ENCODE measurements at places on chromosomes 6 and 20.

DNA sequence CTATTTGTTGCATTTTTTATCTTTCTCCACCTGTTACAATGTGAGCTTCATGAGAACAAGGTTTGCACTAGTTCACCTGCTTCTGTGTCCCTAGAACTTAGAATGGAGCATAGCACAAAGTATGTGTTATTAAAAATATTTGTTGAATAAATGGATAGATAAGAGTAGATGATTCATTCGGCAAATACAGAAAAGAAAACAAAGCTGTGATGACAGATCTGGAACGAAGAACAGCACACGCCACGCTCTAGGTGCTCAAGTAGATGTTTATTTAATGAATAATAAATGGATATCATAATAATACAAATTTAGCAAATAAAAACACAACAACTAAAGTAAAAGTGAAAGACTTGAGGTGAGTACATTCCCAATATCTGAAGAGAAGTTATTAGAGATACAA is 273.1 kb downstream of the HAO1 start:
- DNase-seq, result no peak

DNA sequence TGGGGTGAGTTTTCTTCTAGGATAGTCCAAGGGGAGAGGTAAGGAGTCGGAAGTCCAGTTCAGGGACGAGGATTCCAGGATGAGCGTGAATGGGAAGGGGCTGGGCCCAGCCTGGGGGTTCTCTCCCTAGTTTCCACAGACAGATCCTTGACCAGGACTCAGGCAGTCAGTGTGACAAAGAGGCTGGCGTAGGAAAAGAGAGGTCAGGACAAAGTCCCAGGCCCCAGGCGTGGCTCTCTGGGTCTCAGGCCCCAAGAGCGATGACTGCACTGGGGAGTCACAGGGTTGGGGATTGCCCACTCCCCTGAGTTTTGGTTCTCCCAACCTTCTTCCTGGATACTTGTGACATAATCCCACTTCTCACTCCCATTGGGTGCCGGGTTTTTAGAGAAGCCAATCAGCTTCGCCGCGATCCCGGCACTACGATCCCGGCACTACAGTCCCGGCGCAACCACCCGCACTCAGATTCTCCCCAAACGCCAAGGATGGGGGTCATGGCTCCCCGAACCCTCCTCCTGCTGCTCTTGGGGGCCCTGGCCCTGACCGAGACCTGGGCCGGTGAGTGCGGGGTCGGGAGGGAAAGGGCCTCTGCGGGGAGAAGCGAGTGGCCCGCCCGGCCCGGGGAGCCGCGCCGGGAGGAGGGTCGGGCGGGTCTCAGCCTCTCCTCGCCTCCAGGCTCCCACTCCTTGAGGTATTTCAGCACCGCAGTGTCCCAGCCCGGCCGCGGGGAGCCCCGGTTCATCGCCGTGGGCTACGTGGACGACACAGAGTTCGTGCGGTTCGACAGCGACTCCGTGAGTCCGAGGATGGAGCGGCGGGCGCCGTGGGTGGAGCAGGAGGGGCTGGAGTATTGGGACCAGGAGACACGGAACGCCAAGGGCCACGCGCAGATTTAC is 46.2 kb upstream of the TRIM26 start:
- DNase-seq, result no peak

GRCh38 chr20:59403261-59403961 is 103.0 kb downstream of the EDN3 start:
- DNase-seq, result peak; percentile 22

DNA sequence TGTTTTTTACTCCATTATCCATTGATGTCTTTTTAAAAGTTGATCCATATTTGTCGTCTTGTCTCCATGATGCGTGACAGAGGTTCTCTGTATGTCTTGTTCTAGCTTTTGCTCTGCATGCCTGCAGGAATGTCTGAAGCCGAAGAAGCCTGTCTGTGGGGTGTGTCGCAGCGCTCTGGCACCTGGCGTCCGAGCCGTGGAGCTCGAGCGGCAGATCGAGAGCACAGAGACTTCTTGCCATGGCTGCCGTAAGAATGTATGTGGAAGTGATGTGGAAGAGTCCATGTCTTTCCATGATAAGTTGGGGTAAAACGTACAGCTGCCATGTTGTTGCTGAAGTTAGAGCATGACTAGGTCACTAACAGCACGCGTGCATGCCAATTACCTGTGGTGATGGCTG is 5.3 kb downstream of the RNF114 start:
- no peak for DNase-seq

GRCh38 chr6:31664790-31665500 is at the start of gene GPANK1:
GPANK1 (minus strand) TSS chr6:31664997; CDS start chr6:31664478, 519 bp downstream.
- peak; percentile 79 for DNase-seq

- no peak for DNase-seq
These were observed 12.7 kb downstream of the HECA start for GRCh38 chr6:139147628-139148027.

DNA sequence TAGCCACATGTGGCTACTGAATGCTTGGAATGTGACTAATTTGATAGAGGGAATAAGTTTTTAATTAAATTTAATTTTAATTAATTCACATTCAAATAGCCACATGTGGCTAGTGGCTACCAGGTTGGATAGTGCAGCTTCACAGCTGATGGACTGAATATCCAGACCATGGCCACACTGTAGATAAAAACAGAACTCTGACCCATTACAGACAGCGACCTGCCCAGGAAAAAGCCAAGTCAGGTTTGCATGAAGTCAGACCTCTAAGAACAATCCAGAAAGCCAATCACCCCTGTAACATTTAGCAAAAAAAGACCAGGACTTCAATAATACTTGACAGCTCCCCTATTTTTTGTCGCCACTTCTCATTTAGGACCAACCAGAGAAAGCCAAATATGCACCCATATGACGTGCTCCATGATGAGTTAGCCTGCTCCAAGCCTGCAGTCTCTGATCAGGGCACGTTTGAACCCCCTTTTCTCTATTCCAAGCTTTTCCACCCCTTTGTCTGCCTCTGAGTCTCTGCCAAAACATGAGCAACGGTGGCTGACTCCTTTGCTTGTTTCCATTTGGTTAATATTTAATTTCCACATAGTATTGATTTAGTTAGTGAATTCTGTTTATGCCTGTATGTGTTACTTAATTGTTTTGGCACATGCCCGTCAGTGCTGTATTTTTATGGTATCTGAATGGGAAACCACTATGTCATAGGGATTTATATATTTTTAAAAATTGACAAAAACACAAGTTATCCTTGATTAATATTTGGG is 636.3 kb downstream of the UTRN start:
- no peak for DNase-seq

DNA sequence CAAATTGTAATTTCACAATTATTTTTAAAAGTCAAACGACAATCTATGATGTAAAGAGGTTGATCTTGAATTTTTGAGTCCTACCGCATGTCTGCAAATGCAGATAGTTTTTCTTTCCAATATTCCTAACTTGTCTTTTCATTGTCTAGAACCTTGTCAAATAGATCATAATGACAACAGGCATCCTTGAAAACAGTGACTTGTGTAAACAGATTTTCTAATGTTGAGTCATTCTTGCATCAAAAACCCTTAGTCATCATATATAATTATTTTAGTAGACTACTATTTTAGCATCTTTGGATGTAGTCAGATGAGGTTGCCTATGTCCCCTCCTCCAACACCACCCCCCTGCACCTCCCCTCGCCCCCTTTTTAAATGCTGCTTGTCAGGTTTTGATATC is 43.8 kb downstream of the BMP6 start:
- no peak for DNase-seq

DNA sequence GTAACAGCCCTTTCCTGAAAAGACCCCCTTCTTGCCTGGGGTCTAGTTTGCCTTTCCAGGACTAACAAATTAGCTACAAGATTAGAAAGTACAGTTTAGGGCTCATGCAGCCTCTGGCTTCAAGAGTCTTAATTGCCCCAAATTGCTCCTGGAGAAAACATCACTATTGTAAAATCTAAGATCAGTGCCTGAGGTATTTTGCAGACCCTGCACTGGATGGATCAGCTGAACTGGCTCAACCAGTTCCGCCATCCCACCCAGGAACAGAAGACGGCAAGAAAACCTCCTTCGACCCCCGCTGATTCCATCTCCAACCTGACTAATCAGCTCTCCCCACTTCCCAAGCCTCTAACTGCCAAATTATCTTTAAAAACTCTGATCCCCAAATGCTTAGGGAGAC is 236.5 kb upstream of the KCNG1 start:
- no peak for DNase-seq

- DNase-seq, result no peak
These were observed 9.3 kb upstream of the NNAT start for GRCh38 chr20:37511610-37512275.

DNA sequence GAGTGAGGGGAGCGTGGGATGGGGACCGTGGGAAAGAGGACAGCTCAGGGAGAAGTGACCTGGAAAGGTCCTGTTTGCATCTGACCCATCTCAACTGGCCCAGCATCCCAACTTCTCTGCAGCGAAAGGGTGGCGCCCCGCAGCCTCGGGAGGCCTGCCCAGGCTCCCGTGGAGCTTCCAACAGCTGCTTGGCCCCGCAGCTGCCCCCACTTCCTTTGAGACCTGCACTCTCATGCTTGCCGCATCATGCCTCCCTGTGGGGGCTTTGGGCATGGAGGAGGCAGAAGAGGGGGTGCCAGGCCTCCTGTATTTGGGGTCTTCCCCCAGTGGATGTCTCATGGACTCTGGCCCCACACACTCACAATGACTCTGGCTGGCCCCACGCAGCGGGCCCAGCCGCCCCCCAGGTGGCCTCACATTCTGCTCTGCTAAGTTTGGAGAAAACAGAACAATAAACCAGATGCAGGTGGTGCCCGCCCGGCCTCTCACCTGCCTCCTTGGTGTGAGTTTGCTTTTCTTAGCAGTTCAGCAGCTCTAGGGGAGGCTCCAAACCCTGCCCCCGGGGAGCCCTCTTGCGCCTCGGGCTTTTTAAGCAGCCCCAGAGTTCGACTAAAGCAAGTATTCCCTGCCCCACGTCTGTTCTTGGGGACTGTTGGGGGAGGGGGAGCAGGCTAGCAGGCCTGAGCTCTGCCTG is 40.7 kb downstream of the CPXM1 start:
- DNase-seq, result no peak

- no peak for DNase-seq
These were observed 3.7 kb downstream of the BIRC7 start for GRCh38 chr20:63239431-63239830.

DNA sequence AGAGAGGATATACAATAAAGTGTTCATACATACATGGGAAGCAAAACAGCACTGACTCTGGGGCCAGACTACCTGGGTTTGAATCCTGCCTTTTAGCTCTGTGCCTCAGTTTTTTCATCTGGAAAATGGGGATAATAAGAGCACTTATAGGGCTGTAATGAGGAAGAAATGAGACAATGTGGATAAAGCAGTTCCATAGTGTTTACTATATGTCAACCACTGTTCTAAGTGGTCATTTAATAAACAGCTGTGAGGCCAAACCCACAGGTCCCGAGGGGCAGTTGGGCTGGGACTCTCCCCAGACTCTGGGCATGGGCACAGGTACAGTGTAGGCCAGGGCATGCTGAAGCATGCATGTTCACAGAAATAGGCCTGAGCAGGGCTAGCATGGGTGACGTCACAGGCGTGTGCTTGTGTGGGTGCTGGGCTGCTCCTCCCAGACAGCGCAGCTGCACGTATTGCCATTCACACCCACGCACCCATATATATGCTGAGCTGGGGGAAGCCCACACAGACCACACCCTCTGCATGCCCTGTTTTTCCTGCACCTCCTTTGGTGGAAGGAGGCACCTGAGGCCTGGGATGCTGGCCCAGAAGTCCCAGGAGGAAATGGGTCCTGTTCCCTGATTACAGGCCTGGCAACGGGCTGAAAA is 3.5 kb upstream of the PLCG1 start:
- DNase-seq, result no peak

GRCh38 chr6:55281215-55281614 is 46.1 kb upstream of the GFRAL start:
- DNase-seq, result no peak

DNA sequence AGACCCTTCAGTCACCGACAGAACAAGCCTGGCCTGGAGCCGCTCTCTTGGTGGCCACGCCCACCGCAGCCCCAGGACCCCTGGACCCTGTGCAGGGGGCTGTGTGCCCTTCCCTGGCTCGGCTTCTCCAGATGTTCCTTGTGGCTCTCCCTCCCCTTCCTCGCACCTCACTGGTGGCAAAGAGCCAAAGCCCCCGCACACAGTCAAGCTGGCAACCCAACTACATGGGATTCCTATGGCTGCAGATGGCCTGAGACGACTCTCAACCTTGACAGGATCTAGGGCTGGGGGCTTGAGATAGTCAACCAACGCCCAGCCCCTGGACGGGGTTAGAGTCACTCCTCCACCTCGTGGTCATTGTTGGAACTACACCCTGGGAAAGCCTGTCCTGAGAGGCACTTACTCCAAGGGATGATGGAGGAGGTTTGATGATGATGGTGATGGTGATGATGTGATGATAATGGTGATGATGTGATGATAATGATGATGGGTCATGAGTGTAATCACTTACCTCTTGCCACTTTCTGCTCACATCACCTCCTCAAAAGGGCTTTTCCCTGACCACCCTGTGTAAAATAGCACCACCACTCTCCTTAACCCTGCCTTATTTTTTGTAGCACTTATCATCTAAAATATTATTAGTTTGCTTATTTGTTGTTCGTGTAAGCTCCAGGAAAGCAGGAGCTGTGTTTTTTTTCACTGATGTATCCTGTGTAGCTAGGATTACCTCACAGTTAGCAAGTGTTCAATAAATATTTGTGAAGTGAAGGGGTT is 278.4 kb downstream of the LRFN2 start:
- DNase-seq, result no peak

DNA sequence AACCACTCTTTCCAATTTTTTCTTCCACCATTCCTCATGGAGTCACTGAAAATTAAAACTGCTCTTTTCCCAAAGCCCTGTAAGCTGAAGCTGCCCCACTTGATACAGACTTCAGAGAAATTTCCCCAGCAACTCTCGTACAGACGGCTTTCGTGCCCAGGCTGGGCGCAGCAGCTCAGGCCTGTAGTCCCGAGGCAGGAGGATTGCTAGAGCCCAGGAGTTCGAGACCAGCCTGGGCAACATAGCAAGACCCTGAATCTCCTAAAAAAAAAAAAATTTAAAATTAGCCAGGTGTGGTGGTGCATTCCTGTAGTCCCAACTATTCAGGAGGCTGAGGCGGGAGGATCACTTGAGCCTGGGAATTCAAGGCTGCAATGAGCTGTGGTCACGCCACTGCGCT is 6.6 kb downstream of the PPDPF start:
- no peak for DNase-seq

GRCh38 chr20:5495939-5496338 is 179.2 kb upstream of the PROKR2 start:
- DNase-seq, result no peak
